ENCODE measurements at places on chromosomes 11 and 22.

DNA sequence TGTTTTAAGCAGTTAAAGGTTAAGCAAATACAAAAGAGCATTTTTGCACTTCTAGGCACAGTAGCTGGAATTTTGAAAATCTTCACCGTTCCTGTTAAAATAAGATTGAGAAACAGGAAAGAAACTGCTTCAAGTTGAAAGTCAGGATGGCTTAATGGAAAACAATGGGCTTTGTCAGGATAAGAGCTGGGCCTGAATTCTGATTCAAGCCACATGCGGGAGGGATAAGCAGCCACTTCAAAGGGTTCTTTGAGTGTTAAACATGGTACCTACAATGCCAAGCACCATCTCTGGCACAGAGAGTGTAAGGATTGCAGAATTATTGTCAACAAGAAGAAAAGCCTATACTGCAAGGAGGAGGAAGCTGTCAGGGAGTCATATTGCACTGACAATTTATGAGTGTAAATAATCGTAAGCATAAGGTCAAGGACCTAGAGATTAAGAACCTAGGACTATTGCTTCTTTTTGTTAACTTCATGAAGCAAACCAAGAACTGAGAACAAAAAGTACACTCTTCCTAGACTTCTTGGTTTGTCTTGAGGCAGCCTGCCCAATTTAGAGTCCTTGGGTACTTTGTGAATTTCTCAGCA lies 32.5 kb downstream of the MPPED2 start:
- DNase-seq = no peak

GRCh38 chr11:92941676-92942571 lies 27.5 kb upstream of the MTNR1B start:
- no peak for DNase-seq

GRCh38 chr22:30859714-30860095 lies 108.9 kb downstream of the MORC2 start:
- no peak for DNase-seq

DNA sequence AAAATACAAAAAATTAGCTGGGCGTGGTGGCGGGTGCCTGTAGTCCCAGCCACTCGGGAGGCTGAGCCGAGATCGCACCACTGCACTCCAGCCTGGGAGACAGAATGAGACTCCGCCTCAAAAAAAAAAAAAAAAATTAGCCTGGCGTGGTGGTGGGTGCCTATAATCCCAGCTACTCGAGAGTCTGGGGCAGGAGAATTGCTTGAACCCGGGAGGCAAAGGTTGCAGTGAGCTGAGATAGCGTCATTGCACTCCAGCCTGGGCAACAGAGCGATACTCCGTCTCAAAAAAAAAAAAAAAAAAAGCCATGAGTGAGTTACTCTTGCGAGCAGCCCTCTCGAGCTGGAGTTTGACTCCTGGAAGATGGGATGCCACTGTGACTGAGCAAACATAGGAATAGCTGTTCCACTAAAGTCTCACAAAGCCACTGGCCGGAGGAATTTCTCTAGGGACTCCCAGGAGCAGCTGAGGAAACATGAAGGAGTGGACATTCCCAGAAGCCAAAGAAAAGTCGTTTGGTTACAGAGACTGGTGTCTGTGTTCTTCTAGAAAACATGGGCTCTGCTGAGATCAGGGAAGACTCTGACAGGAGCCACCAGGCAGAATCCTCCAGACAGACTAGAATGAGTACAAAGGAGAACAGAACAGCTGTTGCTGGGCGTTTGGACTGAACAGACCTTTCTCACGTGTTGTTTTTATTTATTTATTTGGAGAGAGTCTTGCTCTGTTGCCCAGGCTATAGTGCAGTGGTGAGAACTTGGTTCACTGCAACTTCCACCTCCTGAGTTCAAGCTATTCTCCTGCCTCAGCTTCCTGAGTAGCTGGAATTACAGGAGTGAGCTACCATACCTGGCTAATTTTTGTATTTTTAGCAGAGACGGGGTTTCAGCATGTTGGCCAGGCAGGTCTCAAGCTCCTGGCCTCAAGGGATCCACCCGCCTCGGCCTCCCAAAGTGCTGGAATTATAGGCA lies 32.4 kb upstream of the MYH9 start:
- DNase-seq = no peak

DNA sequence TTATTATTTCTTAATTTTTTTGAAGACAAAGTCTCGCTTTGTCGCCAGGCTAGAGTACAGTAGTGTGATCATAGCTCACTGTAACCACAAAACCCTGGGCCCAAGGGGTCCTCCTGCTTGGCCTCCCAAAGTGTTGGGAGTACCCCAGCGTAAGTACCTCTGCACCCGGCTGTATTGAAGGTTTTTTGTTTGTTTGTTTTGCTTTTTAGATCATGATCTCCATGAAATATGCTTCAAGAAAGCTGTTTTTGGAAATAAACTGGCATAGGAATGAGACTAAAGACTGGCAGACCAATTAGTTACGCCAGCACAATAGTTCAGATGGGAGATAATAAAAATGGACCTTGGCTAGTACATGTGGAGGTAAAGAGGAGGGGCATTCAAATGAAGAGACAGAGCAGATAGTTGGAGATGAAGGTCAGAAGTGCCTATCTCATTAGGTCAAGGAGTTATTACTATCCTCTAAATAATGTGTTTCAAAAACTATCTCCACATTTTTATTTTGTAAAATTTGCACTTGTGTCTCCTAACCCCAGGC lies 4.1 kb upstream of the MRPL48 start:
- no peak for DNase-seq

GRCh38 chr22:28398981-28399380 lies 280.7 kb downstream of the TTC28 start:
- DNase-seq = no peak

- DNase-seq = no peak
Measured at GRCh38 chr22:19494676-19495173, 15.0 kb downstream of the CDC45 start.

Measured in CD4-positive, alpha-beta T cell treated with Interleukin-6 for 4 hours (primary cell).